ENCODE measurements at places on chromosomes 4 and X.

DNA sequence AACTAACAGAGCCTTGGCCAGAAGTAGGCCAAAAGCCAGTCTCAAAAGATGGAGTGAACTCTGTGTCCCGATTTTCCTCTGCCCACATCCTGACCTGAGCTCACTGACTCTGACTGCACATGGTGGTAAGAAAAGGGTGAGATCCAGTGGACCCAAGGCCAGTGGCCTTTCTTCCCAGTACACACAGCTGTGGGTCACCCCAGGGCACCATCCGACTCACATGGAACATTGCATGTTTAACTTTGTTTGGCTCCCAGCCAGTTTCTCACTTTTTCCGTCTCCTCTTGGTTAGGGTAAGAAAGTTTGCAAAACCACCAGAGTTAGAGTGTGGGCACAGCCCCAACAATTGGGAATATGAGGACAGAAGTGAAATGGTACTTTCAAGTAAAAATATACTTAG, 69.8 kb downstream of the GAB1 start:
- DNase-seq, result no peak

- no peak for DNase-seq
Measured at GRCh38 chr4:146098397-146098796, 77.1 kb upstream of the LSM6 start.

GRCh38 chr4:26048378-26048882, 134.4 kb downstream of the SMIM20 start:
- DNase-seq, result no peak

GRCh38 chr4:79175716-79176115, 150.1 kb downstream of the NAA11 start:
- no peak for DNase-seq

GRCh38 chr4:169151671-169152070, 119.1 kb downstream of the SH3RF1 start:
- no peak for DNase-seq

DNA sequence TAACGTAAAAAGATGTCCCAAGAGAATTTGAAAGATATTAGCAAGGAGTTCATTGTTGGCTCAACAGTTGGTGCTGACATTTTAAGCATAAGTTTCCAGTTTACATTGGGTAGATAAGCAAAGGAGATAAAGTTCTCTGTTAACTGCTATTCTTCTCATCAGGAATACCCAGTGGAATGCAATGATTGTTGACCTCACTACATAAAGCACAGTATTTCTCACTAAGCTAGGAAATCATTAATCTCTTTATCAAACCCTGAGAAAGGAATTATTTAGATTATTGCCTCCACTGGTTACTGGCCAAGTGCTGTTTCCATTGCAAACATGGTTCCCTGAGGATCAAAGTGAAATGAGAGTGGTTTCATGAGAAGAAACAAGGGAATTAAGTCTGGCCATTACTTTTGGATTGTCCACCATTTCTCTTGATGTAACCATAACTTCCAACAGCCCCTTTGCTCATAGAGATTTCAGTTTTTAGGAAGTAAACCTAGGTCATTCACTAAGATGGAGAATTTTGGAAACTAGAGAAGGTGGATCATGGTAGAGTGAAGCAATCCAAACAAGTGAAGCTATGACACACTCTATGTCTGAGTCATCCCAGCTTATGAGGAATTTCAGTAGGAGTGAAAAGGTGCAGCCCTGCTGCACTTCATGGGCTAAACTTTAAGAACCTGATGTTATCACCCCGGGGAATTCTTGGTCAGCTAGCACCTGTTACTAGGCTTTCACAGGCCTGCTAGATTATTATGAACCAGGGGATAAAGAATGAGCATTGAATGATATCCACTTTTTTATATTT, 163.4 kb downstream of the AREG start:
- DNase-seq, result no peak

GRCh38 chr4:107094332-107094731, 58.2 kb upstream of the DKK2 start:
- peak; percentile 8 for DNase-seq

- DNase-seq, result no peak
Measured at GRCh38 chr4:159195361-159195769, 92.5 kb downstream of the RAPGEF2 start.

DNA sequence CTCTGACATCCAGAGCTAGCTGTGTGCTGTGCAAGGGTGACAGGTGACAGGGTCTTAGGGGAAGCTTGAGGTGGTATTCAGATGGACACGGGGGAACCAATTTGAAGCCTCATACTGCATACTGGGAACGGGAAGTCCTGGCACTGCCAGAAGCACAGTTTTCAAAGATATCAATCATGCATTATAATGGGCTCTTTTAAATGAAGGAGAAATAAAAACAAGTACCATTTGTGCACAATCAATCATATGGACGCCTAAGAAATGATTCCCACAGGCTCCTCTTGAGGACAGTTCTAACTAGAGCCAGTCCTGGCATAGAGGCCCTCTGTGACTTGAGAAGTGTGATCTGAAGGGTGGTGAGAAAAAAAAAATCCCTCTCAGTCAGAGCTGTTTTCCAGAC, 50.9 kb downstream of the TSC22D3 start:
- DNase-seq, result no peak

DNA sequence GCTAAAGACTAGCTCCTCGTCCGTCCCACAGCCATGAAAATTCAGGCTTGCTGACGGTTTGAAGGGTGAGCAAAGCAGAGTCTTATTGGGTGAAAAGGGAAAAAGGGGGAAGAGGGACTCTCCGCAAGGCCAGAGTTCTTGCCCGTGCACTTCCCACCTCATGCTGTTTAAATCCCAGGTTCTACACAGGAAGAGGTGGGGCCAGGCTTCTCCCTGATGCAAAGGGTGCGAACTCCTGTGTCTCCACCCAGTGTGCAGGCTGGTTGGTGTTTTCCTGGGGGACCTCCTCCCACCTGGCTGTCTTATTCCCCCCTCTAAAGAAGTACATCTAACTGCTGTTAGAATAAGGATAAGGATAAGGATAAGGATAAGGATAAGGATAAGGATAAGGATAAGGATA, 18.0 kb upstream of the LANCL3 start:
- no peak for DNase-seq

- peak; percentile 16 for DNase-seq
Measured at GRCh38 chr4:15651676-15652075, 3.5 kb downstream of the FBXL5 start.

DNA sequence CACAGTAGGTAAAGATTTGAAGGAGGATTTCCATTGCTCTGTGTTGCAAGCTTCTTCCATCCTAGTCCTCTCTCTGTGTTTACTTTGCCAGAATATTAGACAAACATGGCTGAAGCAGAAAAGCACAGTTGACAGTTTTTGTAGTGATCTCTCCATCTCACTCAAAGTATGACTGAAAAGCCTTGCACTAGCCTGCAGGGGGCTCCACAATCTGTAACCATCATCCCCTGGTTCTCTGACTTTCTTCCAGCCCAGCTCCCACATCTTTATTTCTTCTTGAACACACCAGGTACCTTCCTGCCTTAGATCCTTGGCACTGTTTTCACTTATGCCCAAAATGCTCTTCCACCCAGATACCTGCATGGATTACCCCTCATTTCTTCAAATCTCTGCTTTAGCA, 34.1 kb upstream of the HHIP start:
- DNase-seq, result no peak

- DNase-seq, result no peak
Measured at GRCh38 chrX:74505437-74505836, 84.1 kb downstream of the SLC16A2 start.

DNA sequence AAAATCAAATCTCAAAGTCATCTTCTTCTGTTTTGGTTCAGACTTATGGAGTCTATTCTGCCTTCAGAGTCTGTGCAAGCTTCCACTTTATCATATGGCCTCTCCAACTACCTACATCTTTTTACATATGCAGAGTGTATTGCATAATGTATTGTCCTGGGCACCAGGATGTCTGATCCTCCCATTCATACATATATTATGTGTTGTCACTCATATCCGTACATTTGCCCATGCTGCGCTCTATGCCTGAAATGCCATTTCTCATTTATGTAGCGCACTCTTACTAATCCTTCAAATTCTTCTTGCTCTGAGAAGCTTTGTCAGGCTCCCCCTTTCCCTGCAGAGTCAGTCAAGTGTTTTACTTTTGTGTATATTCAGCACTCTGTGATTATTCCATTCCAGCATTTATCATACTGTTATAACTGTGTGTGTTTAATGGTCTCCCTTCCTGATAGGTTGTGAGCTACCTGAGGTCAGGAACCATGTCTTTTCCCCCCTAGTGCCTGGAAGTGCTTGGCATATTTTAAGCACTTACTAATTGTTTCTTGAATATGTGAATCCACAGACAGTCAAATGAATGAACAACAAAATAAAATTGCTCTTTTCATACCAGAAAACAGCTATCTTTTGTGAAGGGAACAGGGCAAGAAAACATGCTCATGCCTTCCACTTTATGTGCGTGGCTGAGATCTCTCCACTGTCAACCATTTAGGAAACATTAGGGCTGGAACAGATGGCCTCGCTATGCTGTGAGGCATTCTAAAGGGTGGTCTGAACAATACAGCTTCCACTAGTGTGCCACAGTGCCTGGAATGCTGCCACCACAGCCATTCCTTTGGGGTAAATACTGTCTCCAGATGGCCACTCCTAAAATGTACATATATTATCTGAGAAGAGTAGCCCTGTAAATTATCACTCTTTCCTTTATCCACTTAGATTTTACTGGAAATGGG, 81.8 kb downstream of the GLUD2 start:
- no peak for DNase-seq

DNA sequence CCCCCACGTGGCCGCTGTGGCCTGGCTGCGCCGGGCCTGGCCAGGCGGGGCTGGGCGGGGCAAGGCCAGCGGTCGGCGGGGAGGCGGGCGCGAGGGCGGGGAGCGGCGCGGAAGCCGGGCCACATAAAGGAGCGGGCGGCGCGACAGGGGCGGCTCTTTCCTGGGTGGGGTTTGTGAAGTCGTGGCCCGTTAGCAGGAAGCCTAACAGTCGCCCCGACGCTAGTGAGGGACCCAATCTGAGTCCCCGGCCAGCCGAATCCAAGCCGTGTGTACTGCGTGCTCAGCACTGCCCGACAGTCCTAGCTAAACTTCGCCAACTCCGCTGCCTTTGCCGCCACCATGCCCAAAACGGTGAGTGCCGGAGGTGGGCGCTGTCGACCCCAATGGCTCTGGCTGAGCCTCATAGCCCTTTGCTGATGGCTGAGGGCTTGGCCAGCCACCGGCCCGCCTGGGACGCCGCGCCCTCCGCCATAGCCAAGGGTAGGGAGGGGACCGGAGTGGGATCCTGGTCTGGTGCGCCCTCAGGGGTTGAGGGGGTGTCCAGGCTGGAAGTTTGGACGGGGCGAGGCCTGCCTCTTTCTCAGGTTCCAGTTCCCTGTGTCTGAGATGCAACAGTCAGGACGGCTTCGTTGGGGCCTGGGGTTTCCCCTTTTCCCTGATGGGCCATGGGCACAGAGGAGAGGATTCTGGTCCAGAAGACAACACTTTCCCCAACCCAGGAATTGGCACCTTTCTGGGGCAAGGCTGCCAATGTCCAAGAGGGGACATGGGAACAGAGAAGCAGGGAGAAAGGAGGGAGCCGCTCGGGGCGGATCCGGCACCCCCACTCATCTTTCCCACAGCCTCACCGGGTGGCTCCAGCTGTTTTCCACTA, at the start of gene MSN:
Gene MSN, plus strand, starts transcription at position 152 of the 874 bp plus-strand sequence. Its CDS starts 188 bp downstream, at position 340.
- peak; percentile 71 for DNase-seq

DNA sequence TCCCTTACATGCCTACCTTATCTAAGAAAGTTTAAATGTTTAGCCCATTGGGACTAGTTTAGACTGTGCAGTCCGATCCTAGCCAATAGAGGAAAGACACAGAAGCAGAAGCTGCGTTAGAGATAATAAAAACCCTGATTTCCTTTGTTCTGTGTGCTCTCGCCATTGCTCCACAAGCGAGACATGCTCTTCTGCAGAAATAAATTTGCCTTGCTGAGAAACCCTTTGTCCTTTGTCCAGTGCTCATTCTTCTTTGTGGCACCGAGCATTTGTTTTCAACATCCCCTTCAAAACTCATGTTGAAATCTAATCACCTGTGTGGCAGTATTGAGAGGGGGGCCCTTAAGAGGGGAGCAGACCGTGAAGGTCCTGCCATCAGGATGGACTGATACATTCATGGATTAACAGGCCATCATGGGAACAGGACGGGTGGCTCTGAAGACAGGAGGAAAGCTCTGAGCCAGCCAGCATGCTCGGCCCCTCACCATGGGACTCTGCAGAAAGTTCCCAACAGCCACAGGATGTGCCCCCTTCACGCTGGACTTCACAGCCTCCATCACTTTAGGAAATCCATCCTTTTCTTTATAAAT, 94.5 kb downstream of the ABLIM2 start:
- DNase-seq, result no peak

GRCh38 chr4:87425711-87426110, 3.3 kb downstream of the NUDT9 start:
- no peak for DNase-seq

GRCh38 chrX:40085102-40085551, 12.6 kb downstream of the BCOR start:
- DNase-seq, result no peak

- no peak for DNase-seq
Measured at GRCh38 chr4:180455226-180455625, 1788.0 kb upstream of the TENM3 start.

DNA sequence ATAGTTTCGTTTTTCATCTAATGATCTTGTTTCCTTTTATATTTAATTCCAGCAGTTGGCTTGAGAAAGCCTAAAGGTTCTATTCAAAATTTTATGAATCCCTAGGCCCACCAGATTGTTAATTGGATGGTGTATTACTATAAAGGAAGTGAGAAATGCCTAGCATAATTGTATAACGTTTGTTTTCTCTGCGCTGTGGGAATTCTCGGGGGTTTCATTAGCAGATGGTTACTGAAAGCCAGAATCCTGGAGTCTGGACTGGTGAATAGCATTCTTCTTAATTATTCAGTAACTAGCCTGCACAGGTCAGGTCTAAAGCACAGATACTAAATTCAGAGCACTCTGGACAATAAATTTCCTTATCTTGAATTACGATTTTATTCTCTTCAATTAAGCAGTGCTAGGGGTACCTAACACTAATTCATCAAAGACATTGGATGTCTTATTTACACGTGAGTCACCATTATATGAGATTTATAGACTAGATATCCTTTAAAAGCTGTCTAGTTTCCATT, 459.4 kb downstream of the DTHD1 start:
- no peak for DNase-seq

- no peak for DNase-seq
Measured at GRCh38 chrX:133335027-133335426, 80.3 kb downstream of the GPC4 start.

- DNase-seq, result no peak
Measured at GRCh38 chr4:136369073-136369472, 1163.2 kb downstream of the PCDH18 start.

- DNase-seq, result peak; percentile 31
Measured at GRCh38 chrX:139930916-139931645, 1.8 kb downstream of the ATP11C start.

DNA sequence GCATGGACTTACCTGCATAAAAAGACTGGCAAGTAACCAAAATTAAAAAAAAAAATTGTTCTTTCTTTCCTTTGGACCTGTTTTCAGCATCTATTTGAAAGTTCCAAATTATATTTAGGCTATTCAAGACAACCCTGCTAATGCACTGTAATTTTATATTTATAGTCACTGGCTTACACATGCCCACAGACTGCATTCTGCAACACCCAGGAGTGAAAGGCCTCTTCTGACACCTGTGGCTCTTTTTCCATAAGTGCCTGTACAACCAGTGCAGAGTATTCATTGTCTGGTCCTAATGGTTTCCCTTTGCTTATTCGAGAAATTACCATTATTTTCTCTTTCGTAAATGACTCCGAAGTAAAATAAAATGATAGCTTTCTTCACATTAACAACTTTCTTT, 143.3 kb downstream of the RNF150 start:
- no peak for DNase-seq

- no peak for DNase-seq
Measured at GRCh38 chrX:152917656-152918579, 20.1 kb downstream of the ZNF185 start.
